Astrocyte of the cerebellum (primary cell): ENCODE measurements at places on chromosomes 4 and X.

- no peak for DNase-seq
Measured at GRCh38 chrX:153967536-153968224, 3.9 kb downstream of the HCFC1 start.

- no peak for DNase-seq
Measured at GRCh38 chrX:142663330-142664095, 362.2 kb upstream of the SPANXN4 start.

- no peak for DNase-seq
Measured at GRCh38 chr4:128275346-128275745, 12.3 kb downstream of the PGRMC2 start.

DNA sequence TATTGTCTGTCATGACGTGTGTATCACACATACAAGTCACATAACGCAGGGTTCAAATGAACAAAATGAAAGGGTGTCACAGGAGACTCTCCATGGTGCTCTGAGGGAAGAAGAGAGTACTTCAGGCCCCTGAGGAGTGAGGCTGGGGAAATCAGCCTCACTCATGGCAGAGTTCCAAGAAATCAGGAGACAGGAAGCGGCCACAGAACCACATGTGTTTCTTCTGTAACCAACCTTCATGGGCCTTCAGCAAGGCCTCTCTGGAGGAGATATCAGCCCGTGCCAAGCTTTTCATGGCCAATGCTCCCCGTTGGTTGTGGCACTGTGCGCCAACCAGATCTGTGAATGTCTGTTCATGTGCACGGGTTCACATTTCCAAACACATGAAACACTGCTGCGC is 76.0 kb downstream of the NAT8L start:
- peak; percentile 54 for DNase-seq

DNA sequence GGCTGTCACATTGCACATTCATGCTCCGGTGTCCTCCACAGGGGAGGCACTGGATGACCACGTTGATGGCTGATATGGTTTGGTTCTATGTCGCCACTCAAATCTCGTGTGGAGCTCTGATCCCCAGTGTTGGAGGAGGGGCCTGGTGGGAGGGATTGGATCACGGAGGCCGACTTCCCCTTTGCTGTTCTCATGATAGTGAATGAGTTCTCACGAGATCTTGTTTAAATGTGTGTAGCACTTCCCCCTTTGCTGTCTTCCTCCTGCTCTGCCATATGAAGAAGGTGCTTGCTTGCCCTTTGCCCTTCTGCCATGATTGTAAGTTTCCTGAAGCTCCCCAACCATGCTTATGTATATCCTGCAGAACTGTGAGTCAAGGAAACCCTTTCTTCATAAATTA is 22.3 kb upstream of the NAT8L start:
- DNase-seq = no peak

DNA sequence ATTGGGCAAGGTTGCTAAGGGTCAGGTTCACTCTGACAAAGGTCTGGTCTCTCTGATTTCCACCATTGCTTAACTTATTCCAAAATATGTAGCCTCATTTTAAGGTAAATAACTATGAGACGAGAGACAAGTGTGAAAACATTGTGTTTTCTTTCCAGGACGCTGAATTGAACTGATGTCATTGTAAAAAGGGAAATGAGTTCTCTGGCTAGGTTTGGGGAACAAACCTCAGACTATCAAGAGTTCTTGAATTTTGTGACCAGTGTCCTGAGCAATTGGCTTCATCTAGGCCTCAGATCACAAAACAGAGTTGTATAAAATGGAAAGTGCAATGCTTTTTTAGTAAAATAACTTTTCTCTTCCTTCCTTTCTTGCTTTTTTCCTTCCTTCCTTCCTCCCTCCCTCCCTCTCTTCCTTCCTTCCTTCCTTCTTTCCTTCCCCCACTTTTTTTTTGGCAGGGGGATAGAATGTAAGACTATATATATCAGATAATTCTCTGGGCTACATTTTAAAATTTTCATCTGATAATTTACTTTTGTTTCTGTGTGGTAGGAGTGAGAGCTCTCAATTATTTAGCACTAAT is 30.8 kb upstream of the CXCL8 start:
- DNase-seq = no peak

DNA sequence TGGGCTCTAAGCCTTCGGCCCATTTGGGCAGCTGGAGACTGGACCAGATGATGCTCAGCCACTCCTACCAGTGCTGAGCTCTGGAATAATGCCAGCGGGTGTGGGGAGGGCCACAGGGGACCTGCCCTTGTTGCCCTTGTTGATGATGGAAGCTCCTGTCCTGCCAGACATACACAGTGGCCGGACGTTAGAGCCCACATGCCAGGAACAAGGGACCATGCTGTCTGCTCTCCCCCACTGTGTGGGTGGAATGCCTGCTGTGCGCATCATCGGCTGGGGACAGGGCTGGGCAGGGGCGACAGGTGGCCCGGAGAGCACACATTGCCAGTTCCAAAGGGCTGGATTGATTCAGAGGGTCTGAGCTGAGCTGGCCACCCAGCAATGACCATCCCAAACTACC is 2.0 kb downstream of the ABLIM2 start:
- no peak for DNase-seq

- DNase-seq = peak; percentile 95
Measured at GRCh38 chr4:26568446-26568994, 15.4 kb upstream of the TBC1D19 start.

GRCh38 chrX:124341396-124342132 is 4.8 kb upstream of the SH2D1A start:
- no peak for DNase-seq

DNA sequence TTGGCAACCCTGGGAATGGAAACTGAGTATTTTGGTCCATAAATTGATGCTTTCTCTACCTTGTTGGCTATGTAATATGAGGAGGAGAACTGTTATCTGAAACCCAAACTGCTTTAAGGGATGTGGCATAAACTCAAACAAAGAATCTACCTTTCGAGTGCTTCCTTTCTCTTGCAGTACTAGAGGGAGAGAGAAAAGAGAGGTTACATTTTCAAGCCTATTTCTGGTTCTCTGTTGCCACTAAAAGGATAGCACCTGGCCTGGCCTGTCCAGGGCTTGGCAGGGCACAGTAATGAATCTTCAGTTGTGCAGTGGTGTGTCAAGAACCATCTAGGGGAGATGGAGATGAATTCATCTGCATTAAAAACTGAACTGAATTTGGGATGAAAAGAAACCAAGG is 308.6 kb downstream of the PTTG2 start:
- DNase-seq = no peak

DNA sequence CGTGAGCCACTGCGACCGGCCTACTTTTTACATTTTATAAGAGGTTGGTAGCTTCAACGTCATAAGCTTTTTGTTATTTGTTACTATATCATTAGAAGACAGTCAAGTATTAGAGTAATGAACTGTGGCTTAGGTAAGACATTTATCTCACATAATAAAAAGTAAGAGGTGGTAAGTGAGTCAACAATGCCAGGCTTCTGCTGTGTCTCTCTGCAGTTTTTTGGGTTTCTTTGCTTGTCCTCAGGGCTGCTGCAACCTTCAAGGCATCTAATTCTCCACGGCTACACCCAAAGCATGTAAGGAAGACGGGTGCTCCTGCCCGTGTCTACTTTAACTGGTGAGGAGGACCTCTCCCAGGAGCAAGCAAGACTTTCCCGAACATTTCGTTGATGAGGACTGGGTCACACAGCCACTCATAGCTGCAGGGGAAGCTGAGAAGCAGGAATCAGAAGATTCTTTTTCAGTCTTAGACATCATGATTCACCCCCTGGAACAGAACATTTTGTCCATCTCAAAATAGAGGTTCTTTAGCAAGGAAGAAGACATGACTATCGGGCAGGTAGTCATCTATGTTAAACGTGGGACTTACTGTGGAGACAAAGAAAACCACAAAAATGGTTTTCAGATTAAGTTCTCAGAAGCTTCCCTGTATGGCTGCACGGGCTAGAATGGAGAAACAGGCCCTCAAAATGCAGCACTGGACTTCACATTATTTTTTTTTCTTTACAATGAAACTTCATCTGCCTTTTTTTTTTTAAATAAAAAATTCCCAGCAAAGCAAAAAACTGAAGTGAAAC is 13.0 kb upstream of the RHOH start:
- DNase-seq = no peak

DNA sequence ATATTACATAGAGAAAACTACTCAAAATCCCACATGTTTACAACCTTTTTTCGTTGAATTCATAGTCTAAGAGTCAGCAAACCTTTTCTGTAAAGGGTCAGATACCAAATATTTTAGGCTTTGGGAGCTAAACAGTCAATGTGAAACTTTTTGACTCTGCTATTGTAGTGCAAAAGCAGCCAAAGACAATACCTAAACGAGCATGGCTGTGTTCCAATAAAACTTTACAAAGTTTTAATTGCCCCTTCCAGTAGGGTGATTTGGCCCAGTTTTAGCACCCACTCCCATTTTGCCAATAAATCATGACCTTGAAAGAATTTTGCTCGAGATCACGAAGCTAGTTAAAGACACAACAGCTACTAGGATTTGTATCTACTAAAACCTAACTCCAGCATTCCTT is 147.2 kb downstream of the ANKRD50 start:
- no peak for DNase-seq

DNA sequence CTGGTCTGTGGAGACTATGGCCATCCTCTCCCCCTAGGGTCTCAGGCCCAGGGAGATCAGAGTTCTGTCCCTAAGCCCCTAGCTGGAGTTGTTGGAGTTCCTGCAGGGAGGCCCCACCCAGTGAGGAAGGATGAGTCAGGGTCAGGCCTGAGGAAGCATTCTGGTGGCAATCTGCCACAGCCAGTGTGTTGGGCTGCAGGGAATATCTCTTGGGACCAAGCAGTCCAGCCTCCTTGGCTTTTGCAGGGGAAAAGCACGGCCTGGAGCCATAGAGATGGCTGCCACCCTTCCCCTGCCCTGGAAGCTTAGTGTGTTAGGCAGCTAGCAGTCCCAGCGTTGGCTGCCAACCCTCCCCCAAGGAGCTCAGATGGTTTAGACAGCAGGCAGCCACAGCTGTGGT is 202.4 kb downstream of the RTL9 start:
- DNase-seq = no peak

DNA sequence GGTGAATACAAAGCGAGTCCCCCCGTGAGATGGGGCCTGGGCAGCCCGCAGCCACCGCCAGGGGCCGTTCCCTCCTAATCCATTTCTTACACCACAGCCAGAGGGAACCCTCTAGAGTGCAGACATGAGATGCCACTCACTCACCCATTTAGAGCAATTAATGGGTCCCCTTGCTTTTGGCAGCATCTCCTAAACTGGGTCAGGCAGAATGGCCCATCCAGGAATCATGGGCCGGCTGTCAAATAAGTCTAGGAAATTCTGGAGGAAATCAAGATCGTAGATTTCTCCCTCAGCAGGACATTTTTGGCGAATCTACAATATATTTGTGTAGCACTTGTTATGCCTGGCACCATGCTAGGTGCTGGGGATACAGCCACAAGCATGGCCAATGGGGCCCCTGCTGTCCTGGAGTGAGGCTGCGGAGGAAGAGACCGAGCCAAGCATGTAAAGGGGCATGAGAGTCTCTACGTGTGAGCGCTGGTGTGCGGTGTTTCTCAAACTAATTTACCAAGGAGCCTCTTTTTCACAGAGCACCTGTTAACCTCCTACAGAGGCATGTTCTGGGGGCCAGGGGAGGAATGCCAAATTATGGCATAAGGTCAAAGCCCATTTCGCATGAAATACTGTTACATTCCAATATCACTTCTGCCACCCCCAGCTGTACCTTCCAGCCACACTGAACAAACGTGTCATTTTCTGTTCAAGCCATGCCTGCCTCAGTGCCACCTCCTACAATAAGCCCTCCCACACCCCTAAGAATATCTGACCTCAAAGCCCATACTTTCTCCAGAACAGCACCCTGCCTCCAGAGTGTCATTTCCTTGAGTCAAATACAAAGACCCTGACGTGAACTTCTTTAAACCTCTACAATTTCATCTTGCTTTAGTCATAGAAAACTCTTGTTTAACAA is 28.1 kb upstream of the JAKMIP1 start:
- DNase-seq = no peak

GRCh38 chr4:112201915-112202505 is 29.6 kb upstream of the AP1AR start:
- DNase-seq = no peak

DNA sequence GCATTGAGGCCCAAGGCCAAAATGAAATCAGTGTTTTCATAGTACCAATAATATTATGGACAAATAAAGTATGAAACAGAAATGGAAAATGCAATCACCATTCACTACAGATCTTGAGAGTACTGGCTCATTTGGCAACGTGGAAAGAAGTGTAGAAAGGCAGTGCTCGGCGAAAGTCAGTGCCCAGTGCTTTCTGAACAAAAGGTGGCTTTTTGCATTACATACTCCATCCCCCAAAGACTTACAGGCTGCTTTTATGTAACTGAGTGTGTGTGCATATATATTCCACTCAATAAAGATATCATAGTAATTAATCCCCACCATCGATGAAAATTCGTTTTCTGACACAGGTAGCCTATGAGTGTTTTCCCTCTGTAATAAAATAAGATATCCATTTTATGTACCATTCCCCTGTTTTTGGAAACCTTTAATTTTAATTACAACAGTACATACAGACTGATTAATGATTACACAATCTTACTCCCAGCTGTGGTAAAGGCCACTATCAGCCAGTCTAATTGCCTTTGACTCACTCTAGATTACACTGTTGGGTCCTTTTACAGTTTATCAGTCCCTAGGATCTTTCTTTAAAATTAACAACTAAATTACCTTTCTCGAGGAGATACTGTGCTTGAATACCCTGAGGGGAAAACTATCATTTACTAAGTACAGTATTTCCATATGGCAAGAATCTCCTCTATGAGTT is 65.9 kb downstream of the MAD2L1 start:
- no peak for DNase-seq

DNA sequence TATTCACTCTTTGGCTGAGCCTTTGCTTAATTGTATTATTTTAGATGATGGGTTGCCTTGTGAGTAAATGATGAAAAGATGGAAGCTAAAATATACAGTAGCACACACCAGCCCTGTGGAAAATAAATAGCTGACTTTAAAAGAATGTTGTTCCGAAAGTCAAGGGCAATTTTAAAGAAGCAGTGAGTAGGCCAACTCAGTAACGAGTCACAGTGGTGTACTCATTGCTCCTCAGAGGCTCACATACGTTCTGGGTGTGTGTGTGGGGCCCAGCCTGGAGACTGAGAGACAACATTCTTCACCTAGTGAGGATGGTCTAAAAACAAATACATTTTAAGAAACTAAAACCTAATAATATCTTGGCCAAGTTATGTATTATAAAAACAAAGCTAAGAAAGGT is 640.3 kb downstream of the TRIML1 start:
- DNase-seq = no peak
